Temporal lobe (tissue), 4 donors: ENCODE measurements at places on chromosomes 4 and X. TPM values are rescaled to one million over a fixed set of nuclear protein-coding genes. Genes with fewer than 3 reads are reported as not detected.

Gene MGST2
- total RNA-seq: 4.2 TPM

Gene ASB11
- under 0.01 TPM for total RNA-seq

Gene PRICKLE3
- total RNA-seq: 0.74 TPM

Gene UCP1
- 0.25 TPM for total RNA-seq

Gene GABRE
- total RNA-seq: 1.2 TPM

Gene PCDH18
- total RNA-seq: 17.9 TPM

Gene CLCN4
- total RNA-seq: 66.1 TPM

Gene WAS
- total RNA-seq: 0.74 TPM

Gene SLC26A1
- total RNA-seq: 2.5 TPM

Gene VSIG4
- 5.9 TPM for total RNA-seq

Gene EFHC2
- 2.2 TPM for total RNA-seq

Gene RHOXF2
- not detected for total RNA-seq

Gene ATP2B3
- total RNA-seq: 7.1 TPM

Gene RAB41
- not detected for total RNA-seq

Gene ANOS1
- total RNA-seq: 23.4 TPM

Gene TASL
- total RNA-seq: 0.49 TPM

Gene LONRF3
- total RNA-seq: 1.7 TPM

Gene CT45A3
- not detected for total RNA-seq

Gene EPGN
- total RNA-seq: 0.49 TPM

Gene CPZ
- total RNA-seq: 2.5 TPM

Gene KCNIP4
- total RNA-seq: 7.1 TPM

Gene ADH1A
- not detected for total RNA-seq

Gene SLC7A11
- total RNA-seq: 31.5 TPM

Gene SLC2A9
- 1.7 TPM for total RNA-seq
